Osteoblast (primary cell): ENCODE measurements at places on chromosomes 4 and X. TPM values are rescaled to one million over a fixed set of nuclear protein-coding genes. Genes with fewer than 3 reads are reported as not detected.

- DNase-seq: peak; percentile 90
Observed at GRCh38 chr4:185534866-185535611, at the start of gene PDLIM3. Gene PDLIM3 (minus strand): TSS chr4:185535507. CDS start chr4:185535434, 73 bp downstream.

GRCh38 chr4:2073808-2074481 lies 14.8 kb downstream of the NAT8L start:
- peak; percentile 71 for DNase-seq

GRCh38 chrX:115561605-115562479 lies 868 bp downstream of the PLS3 start:
- peak; percentile 87 for DNase-seq

TMEM156 gene
- total RNA-seq: under 0.01 TPM in 1 of 2 replicates, not detected in the other

BGN gene
- total RNA-seq: 139 and 210 TPM in 2 replicates
